Cardiac septum (tissue), 1 donor: ENCODE measurements at places on chromosomes 5 and 9. TPM values are rescaled to one million over a fixed set of nuclear protein-coding genes. Genes with fewer than 3 reads are reported as not detected.

- peak; percentile 44 for DNase-seq
Measured at GRCh38 chr5:14743601-14744295, 79.2 kb downstream of the OTULIN start.

The F2RL2 gene
- 3.4 TPM for total RNA-seq

DNA sequence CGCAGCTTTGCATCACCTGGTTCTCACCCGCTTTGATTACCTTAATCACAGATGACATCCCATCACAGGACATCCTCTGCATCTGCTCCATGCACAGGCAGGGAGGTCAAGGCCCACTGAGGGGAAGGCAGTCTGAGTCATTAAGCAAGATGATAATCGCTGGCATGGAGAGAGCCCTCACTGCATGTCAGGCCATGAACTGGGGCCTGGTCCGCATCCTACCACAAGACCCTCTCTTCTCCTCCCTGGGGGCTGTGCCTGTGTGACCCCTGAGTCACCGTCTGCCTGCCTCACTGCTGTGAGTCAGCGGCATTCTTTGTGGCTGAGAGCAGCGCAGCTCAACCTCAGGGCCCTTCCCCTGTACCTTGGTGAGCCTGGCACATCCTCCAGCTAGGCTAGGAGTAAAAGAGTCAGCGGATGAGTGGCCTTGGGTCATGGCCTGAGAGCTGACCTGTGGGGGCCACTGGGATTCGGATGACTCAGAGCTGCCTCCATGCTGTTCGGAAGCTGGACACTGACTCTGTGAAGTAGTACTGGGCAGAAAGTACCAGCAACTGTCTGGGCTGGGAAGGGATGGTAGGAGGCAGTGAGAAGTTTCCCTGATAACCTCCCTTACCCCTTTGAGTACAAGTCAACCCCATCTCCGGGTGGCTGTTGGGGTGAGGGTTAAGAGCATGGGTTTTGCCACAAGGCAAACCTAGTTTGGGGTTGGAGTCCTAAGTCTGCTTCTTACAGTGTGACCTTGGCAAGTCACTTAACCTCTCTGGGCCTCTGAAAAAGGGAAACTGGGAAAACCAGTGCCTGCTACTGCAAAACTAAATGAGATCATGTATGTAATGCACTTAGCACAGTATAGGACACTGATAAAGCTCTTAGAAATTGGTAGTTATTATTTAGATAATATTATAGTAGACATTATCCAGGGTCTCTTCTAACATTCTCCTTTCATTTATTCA is 14.6 kb upstream of the ARSI start:
- DNase-seq = peak; percentile 55

The FAM169A gene
- total RNA-seq = 6.5 TPM

The MYMK gene
- not detected for total RNA-seq

The CCDC183 gene
- total RNA-seq = 1.6 TPM

DNA sequence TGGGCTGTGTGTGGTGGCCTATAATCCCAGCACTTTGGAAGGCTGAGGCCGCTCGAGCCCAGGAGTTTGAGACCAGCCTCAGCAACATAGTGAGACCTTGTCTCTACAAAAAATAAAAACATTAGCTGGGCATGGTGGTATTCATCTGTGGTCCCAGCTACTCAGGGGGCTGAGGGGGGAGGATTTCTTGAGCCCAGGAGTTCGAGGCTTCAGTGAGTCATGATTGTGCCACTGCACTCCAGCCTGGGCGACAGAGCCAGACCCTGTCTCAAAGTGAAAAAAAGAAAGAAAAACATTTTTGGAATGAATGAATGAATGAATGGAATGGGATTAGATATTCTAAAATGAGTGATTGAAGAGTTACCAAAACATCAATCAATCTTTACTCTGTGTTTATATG is 85.8 kb downstream of the FGF1 start:
- no peak for DNase-seq

The BTNL8 gene
- 0.43 TPM for total RNA-seq
